Hindlimb muscle (tissue), 1 donor: ENCODE measurements at places on chromosomes 16 and 17. TPM values are rescaled to one million over a fixed set of nuclear protein-coding genes. Genes with fewer than 3 reads are reported as not detected.
A peak's percentile ranks its signal among the peaks of the same experiment; 100 is the strongest.

- no peak for DNase-seq
Measured at GRCh38 chr17:37779554-37779953, 34.7 kb upstream of the HNF1B start.

DNA sequence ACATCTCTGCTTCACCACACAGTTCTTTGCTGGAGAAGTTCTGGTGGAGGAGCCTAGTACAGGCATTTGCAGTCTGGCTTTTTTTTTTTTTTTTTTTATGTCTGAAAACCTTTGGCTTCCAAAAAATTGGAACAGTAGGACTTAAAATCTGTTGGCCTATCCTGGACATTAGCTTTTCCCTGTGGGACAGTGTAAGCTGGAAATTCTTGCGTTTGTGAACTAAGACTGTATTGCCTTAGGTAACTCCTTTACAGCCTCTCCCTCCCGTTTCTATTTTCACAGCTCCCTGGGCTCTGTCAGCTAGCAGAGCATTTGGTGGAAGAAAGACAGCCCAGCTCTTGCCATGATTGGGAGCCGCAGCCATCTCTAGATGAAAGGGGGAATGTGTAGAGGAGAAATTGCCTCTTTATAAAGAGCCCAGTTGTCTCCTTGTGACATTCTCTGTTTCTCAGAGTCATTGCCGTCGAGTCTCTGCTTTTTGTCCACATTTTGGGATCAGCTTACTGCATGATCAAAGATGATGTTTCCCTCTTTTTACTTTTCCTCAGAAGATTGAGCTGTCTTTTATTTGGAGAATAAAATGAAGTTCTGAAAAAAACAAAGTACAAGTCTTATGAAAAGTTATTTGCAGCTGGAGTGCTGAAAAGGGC lies 227.5 kb downstream of the SPECC1 start:
- DNase-seq = no peak

The KRT24 gene
- polyA plus RNA-seq = not detected

DNA sequence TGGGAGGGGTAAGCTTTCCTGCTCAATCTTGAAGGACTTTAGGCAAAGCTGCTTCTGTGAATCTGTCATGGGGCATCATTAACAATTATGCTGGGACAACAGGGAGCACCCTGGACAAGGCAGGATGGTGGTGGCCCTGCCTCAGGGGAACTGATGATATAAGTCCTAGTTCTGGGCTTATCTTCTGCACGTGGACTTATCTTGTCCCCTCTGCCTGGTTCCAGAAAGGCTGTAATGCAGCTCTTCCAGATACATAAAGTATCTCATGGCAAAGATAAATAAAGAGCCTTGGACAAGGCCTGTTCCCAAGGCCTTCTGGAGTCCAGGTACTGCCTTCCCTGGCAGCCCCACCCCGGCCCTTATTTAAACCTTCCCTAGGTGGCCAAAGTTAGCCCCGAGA lies 6.0 kb upstream of the ZNF385C start:
- DNase-seq = no peak

DNA sequence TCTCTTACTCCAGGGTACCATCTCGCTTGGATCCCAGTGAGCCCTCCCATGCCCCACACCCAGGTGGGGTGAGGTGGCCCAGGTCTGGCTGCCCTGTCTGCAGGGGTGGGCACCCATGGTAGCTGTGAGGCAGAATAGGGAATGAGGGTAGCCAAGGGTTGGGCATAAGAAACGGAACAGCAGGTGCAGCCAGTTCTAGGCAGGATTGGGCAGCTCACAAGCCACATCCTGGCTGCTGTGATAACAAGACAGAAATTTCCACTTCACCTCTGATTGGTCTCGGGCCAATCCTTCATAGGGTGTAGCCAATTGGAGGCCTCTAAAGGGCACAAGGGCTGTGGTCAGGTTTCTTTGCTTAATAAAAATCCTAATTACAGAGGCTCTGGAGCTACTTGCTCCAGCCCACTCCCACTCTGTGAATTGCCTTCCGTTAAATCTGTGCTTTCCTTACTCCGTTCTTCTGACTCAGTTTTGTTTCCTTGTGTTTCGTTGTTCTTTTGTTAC lies 1.5 kb upstream of the ARHGDIG start:
- DNase-seq = no peak

DNA sequence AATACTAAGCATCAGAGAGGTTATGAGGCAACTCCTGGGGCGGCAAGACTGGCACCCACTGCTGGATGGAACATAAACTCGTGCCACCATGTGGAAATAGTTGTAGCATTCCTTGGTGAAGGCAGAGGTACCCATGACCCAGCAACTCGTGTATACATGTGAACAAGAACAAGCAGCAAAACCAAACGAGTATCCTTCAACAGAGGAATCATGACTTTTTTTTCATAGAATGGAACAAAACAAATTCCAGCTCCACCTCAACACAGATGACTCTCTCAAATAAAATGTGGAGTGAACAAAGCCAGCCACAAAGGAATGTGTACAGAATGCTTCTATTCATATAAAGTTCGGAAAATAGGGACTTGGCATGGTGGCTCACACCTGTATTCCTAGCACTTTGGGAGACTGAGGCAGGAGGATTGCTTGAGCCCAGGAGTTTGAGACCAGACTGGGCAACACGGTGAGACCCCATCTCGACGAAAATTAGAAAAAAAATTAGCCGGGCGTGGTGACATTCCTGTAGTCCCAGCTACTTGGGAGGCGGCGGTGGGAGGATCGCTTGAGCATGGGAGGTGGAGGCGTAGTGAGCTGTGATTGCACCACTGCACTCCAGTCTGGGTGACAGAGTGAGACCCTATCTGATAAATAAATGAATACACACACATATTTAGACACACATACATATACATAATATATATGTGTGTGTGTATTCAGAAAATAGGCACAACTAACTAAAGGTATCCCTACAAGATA lies 35.3 kb downstream of the B9D1 start:
- no peak for DNase-seq

DNA sequence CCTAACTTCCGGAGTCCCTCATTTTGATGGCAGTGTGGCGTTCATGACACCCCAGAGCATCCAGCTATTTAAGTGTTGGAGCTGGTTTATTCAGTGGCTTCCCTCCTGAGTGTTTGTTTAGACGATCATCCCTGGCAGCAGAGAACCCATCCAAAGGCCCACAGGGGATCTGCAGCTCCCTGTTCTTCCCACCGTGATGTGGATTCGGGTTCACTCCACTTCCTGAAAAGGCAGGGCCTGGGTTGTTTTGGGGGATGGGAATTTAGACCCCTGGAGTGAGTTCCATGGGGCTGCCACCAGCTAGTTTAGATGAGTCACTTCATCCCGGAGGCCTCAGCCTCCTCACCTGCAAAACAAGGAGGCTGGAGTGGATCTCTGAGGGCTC lies 2.3 kb downstream of the KSR1 start:
- DNase-seq = no peak

- peak; percentile 77 for DNase-seq
Measured at GRCh38 chr16:24700549-24701392, 28.7 kb upstream of the TNRC6A start.

DNA sequence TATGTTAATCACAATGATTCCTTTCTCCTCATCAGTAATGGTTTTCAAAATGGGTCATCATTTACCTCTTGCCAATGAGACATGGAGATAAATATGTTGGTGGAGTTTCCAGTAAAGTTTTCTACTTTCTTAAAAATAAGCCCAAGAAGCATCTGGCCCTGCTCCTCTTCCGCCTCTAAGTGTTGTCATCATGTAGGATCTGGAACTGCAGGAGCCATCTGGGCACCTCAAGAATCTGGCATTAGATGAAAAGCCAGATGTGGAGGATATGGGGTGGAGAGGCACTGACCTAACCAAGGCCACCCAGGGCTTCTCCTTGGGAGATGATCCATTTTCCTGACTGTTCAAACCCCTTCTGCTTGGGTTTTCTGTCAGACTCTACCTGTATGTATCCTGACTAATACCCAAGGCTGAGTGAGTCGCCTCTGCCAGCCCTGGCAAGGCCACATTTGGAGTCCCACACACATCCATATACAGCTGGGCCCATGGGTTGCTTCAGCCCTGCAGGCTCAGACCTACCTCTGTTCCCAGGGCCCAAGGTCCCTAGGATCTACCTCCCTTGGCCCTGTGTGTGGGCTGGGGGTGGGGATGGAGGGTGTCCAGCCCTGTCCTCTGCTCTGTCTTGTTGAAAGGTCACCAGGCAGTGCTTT lies 24.6 kb downstream of the CCDC182 start:
- DNase-seq = no peak

- no peak for DNase-seq
Measured at GRCh38 chr17:49021768-49022103, 24.6 kb downstream of the IGF2BP1 start.

GRCh38 chr17:50575581-50576210 lies 15.2 kb downstream of the CACNA1G start:
- DNase-seq = no peak

- DNase-seq = no peak
Measured at GRCh38 chr17:16491131-16491702, 776 bp downstream of the LRRC75A start.

The FBXW10B gene
- polyA plus RNA-seq = 1.9 TPM

The TMEM92 gene
- polyA plus RNA-seq = 1.8 TPM

GRCh38 chr16:88713568-88714419 lies 7.5 kb downstream of the CTU2 start:
- no peak for DNase-seq

GRCh38 chr16:64478252-64478906 lies 643.5 kb downstream of the CDH11 start:
- no peak for DNase-seq

- peak; percentile 53 for DNase-seq
Measured at GRCh38 chr16:27795992-27796614, 246.2 kb downstream of the KATNIP start.

- DNase-seq = no peak
Measured at GRCh38 chr17:8749616-8750015, 5.0 kb upstream of the CCDC42 start.

- DNase-seq = no peak
Measured at GRCh38 chr16:57091200-57091974, 996 bp upstream of the CPNE2 start.

DNA sequence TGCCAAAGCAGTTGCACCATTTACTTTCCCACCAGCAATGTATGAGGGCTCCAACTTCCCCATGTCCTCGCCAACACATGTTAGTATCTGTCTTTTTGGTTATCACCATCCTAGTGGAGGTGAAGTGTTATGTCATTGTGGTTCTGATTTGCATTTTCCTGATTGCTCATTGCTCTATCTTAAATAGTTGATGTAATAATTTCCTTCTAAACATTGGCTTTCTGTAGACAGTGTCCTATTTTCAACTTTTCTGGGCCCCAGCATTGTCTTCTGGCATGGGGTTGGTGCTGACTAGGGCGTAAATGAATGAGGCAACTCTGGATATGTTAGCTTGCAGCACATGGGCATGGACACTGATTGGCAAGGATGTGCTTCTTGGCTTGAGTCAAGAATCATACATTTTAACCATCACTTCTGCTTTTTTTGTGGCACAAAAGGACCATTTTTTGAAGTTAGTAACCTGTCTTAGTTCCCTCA lies 25.1 kb downstream of the PLCG2 start:
- DNase-seq = no peak

The ZNHIT3 gene
- 53.9 TPM for polyA plus RNA-seq

DNA sequence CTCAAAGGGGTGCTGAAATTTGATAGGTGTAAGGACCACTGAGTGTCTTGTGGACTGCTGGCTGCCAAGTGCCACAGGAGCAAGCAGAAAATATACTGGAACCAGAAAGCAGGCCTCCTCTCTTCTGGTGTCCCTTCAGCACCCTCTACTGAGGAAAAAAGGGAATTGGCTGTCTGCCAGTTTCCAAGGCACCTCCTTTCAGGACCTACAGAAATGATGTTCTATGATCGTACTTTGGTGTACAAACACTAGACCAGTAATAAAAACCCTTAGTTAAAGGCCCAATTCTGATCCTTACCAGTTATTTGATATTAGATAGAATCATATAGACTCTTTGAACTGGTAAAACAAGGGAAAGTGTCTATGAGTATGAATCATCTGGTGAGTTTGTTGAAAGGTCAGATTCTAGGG lies 35.8 kb upstream of the BCAS3 start:
- DNase-seq = peak; percentile 59

DNA sequence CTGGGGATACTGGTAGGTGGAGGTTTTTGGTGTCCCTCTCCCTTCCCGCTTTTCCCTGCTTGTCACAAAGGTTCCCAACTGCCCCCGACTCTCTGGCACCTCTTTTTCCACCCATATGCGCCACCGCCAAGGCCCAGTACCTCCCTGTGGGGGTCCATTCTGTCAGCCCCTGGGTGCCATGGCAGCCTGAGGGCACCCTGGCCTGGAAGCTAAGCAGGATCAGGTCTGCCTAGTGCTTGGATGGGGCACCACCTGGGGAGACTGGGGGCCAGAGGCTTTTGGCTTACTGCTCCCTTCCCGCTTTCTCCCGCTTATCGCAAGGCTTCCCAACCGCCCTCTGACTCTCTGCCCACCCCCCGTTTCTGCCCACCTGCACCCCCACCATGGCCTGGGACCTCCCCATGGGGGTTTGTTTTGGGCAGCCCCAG lies 2286.4 kb downstream of the TP53TG3F start:
- DNase-seq = no peak

The FNDC8 gene
- polyA plus RNA-seq = not detected

The RFFL gene
- 9.9 TPM for polyA plus RNA-seq

GRCh38 chr17:57604771-57605674 lies 140.1 kb downstream of the CCDC182 start:
- no peak for DNase-seq

DNA sequence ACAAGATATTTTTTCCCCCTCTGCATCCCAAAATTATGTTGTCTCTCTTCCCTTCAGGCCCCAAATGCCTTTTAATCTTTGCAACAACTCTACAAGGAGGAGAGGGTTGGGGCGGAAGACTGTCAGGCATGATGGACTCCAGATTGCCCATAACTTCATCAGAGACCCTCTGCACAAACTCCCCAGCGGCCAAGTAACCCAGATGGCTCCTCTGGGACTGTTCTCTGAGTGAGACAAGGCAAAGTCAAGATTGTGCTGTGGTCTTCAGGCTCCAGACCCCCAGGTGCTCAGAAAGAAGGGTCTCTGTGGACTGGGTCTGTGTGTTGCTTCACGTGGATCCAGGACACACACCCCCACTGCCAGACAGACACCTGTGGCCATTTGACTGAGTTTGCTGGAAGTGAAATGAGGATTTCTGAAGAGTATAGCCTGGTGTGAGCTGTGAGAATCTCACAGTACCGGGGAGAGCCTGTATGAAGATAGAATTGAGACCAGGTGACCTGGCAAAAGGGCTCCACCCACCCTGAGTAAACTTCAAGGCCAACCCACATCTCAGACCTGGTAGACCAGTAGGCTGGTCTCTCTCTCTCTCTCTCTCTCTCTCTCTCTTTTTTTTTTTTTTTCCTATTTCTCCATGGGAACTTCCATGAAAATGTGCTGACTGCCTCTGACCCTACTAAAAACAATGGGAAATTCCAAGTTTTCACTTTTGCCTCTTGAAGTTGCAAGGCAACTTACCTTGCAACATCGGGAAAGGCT lies 354.1 kb downstream of the SOX9 start:
- DNase-seq = no peak
